ENCODE measurements at places on chromosomes 4 and X.

- DNase-seq: no peak
Measured at GRCh38 chr4:121817701-121818100, 6.0 kb downstream of the CCNA2 start.

DNA sequence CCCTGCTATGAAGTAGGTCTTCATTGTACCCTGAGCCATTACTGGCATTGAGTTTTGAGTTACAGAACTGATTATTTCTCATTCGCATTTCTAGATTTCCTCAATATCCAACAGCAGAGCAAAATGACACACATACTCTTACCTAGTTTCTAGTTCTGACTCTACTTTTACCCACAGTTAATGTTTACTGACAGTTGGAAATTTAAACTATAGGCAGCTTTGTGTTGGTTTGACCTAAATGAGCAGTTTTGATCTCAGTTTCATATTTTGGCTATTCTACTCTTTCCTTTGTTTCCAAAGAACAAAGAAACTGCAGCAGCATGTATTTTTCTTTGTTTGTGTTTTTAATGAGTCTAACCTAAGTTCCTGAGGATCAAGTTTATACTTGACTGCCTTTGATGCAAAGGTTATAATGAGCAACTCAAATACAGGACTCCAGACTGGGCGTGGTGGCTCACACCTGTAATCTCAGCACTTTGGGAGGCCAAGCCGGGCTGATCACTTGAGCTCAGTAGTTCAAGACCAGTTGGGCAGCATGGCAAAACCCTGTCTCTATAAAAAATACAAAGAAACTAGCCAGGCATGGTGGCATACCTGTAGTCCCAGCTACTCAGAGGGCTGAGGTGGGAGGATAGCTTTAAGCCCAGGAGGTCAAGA is 30.4 kb downstream of the TXK start:
- no peak for DNase-seq

DNA sequence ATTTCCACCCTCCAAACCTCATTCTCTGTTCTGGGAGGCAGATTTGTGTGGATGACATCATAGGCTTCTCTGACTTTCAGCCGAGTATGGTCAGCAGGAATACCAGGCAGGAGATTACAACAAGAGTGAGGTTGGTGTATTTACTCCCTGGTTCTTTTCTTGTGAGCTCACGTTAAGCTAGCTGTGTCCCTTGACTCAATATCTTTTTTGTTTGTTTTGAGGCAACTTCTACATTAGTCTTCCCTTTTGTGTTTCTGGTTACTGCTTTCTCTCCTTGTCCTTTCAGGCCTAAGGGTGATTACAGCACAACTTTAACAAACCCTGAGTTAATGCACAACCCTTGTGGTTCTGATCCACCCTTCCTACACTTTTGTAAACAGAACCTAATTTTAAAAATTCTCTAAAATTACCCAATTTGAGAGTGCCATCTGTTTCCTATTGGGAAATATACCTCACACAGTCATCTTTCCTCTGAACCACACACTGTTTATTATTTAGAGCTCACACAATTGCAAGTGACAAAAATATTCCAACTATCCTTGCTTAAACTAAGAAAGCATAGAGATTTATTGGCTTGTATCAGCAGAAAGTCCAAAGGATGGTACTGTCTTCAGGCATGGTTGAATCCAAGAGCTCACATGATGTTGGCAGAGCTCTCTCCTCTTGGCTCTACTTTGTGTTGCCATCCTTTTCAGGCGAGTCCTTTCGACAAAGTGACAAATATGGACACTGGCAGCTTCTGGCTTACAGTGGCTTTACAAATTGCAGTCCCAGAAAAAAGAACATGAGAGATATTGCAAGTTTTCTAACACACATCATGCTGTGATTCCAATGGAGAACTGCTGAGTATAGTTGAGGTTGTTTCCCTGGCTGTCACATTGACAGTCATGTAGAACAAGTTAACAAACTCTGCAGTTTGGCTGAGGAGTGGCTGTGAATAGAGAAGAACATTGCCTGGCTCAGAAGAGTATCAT is 150.5 kb upstream of the DDIT4L start:
- no peak for DNase-seq

GRCh38 chr4:52716364-52717151 is 34.7 kb downstream of the ERVMER34-1 start:
- DNase-seq: no peak

GRCh38 chr4:53507671-53508286 is 83.5 kb downstream of the LNX1 start:
- no peak for DNase-seq

All from iPS DF 6.9 (cell line).